SK-N-SH treated with all-trans-retinoic acid at 6 μM for 48 hours (cell line): ENCODE measurements at places on chromosomes 1 and 21.
A peak's percentile ranks its signal among the peaks of the same experiment; 100 is the strongest.

DNA sequence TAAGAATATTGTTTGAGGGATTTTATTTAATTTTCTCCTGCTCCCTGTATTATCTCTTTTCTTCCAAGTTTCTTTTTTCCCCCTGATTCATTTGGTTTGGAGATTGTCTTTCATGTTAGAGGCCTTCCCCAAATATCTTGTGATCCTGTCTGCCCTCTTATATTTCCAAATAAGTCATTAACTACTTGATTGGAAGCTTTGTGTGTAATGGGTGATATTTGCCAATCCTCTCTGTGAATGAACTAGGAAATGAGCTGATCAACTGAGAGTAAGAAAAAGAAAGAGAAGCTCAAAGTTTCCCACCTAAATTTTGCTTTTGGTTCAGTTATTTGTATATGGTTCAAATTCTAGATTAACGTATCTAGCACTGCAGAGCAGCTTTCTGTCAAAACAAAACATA lies 23.6 kb upstream of the LY9 start:
- no peak for ATAC-seq

- ATAC-seq: no peak
Observed at GRCh38 chr1:36579039-36579438, 96.3 kb upstream of the CSF3R start.

DNA sequence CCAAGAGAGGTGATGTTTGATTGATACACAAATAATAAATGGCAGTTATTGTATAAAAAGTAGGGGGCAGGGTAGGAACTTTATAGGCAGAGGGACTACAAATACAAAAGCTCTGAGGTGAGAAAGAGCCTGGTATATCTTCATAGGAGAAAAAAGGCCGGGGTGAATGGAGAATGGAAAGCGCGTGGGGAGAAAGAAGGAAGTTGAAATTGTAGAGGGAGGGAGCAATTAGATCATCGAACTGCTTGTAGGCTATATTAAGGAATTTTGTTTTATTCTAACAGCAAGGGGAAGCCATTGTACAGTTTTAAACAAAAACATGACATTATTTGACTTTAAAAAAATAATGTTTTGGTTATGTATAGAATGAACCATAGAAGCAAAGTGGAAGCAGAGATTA lies 147.4 kb downstream of the PDE4B start:
- ATAC-seq: no peak

- peak; percentile 78 for ATAC-seq
Observed at GRCh38 chr1:200336101-200336845, 73.6 kb downstream of the ZNF281 start.

- no peak for ATAC-seq
Observed at GRCh38 chr1:211024901-211025300, 109.0 kb downstream of the KCNH1 start.

GRCh38 chr1:248599396-248599795 lies 1.9 kb upstream of the OR2T10 start:
- ATAC-seq: no peak

GRCh38 chr1:29502911-29503840 lies 266.9 kb downstream of the PTPRU start:
- no peak for ATAC-seq

- ATAC-seq: no peak
Observed at GRCh38 chr1:245188403-245188802, 33.6 kb downstream of the KIF26B start.

GRCh38 chr1:3908886-3909517 lies 8.9 kb upstream of the C1orf174 start:
- ATAC-seq: no peak

DNA sequence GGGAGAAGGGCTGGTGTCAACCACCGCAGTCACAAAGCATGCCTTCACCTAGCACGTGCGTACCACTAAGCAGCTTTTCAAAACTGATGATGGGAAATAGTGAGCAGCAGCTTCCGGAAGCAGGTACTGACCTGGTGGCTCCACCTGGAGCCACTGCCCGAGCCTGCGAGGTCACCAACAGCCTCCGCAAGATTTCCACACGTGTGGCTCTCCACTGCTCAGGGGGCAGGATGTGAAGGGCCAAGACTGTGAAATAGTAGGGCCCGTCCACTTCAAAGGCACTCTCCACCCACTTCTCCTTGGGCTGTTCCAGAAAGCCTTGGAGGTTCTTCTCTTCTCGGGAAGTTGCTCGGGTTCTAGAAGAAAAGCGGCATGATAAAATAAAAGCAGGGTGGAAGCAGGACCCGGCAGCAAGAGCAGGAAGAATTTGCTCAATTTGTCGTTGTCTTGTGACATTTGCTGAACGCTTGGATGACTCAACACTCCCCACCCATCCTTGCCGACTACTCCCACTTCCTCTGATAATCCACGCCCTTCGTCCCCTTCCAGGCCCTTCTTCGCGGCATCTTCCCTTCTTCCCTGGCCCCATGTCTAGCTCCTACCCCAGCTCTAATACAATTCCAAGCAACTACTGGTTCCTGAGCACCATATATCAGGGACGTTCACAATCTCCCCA lies 124.9 kb upstream of the IFFO2 start:
- ATAC-seq: no peak

DNA sequence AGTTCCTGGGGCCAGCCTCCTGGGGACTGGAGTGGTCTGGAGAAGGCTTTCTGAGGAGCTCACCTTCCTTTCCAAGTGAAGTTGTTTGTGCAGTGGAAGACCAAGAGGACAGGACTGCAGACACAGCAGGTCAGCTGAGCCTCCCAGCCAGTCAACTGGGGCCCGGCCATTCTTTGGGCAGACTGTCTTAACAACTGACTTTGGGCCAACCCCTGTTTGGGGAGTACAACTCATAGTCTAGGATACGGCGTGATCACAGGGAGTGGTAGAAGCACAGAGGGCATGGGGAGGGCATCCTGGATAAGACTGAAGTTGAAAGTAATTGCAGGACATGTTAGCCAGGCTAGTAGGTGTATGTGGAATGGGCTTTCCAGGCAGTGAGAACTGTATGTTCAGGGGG lies 50.3 kb downstream of the PGM1 start:
- ATAC-seq: no peak; the same call in none of the 3 replicates

DNA sequence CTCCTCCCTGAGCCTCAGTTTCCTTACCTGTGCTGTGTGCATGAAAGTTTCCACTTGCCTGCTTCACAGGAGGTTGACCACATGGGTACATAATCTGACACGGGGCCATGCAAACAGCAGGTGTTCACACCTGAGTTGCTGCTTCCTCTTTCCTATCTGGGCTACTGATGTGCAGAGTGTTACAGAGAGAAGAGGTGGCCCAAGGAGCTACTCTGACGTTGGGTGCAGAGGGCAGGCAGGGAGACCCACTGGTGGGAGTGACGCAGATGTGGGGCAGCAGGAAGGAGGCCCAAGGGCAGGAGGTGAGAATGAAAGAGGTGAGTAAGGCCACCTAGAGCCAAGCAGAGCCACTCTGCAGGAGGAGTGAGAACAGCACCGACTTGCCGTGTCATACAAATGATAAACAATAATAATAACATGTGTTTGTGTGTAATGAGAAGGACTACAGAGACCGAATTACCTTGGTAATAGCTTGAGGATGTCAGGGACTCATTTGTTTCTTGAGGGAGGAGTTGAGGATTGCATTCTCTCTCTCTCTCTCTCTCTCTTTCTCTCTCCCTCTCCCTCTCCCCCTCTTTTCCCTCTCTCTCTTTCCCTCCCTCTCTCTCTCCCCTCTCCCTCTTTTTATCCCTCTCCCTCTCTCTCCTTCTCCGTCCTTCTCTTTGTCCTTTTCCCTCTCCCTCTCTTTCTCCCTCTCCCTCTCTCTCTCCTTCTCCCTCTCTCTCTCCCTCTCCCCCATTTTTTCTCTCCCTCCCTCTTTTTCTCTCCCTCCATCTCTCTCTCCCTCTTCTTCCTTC lies 87.4 kb upstream of the IGSF21 start:
- no peak for ATAC-seq

GRCh38 chr1:53315046-53315445 lies 12.8 kb downstream of the LRP8 start:
- no peak for ATAC-seq

DNA sequence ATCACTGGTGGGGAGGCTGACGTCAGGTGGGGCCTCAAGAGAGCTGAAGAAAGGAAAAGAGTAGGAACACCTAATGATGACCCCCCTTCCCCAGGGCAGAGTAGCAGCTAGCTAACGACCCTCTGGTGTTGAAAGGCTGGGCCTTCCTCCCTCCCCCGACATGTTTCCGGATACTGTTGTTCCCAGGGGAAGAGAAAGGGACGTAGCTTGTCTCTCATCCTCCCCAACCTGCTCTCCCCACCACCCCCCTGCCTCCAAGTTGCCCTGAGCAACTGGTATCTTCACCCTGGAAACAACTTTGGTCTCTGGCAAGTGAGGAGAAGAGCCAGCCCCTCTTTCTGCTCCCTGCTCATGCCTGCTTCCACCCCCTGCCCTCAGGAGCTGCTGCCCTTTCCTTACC lies 2.4 kb downstream of the SEMA6C start:
- no peak for ATAC-seq

GRCh38 chr1:86731416-86731815 lies 27.0 kb downstream of the SH3GLB1 start:
- ATAC-seq: no peak
